ENCODE measurements at places on chromosomes 7 and 10. TPM values are rescaled to one million over a fixed set of nuclear protein-coding genes. Genes with fewer than 3 reads are reported as not detected.

DNA sequence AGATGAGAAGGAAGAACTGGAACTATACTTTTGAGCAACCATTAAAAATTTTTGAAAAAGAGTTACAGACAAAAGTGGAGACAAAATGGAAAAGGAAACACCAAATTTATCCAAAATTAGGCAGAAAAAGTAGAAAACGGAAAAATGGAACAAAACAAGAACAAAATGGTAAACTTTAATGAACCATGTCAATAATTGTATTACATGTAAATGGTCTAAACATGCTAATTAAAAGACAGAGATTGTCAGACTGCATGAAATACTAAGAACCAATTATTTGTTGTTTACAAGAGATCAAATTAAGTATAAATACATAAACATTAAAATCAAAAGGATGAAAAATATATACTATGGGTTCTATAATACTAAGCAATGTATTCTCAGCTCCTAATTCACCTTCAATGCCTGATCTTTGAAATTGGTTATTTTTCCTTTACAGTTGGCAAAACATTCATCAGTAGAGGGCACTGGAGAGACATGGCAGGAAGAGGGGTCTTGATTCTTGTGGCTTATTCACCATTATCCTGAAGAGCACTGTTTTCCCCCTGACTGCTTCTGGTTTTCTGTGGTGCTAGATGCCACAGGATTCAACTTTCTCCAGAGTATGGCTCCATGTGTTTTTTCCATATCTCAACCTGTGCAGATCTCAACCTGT, 124.9 kb downstream of the ELFN1 start:
- no peaks in the 10 kb centered on the region for H3K4me1 ChIP-seq
- no peak overlapping the region for H3K4me3 ChIP-seq
- H3K27ac ChIP-seq = no peak overlapping the region
- no peak for DNase-seq
- peaks cover 31% of the 10 kb centered on the region for H3K27me3 ChIP-seq

GRCh38 chr10:49257154-49257553, 41.8 kb upstream of the C10orf71 start:
- no peak for DNase-seq
- H3K4me1 ChIP-seq = no peaks in the 10 kb centered on the region
- H3K4me3 ChIP-seq = no peak overlapping the region
- no peaks in the 10 kb centered on the region for H3K27me3 ChIP-seq

- peaks cover 18% of the 10 kb centered on the region for H3K36me3 ChIP-seq
- DNase-seq = no peak
- H3K27me3 ChIP-seq = no peaks in the 10 kb centered on the region
- no peak overlapping the region for H3K27ac ChIP-seq
Measured at GRCh38 chr10:97355571-97355975, 21.0 kb upstream of the FRAT2 start.

GRCh38 chr7:7869651-7870050, 98.9 kb upstream of the GLCCI1 start:
- no peak overlapping the region for H3K27ac ChIP-seq
- H3K4me1 ChIP-seq = no peaks in the 10 kb centered on the region
- DNase-seq = no peak
- no peaks in the 10 kb centered on the region for H3K27me3 ChIP-seq

CHCHD3 gene
- 47.4 TPM for total RNA-seq

CPA4 gene
- total RNA-seq = 23.6 TPM
